PC-9 (cell line): ENCODE measurements at places on chromosomes 4 and X. TPM values are rescaled to one million over a fixed set of nuclear protein-coding genes. Genes with fewer than 3 reads are reported as not detected.

HMGB2 gene
- 202 and 213 TPM in 2 replicates for total RNA-seq

FANCB gene
- total RNA-seq, result 6.8 and 9.5 TPM in 2 replicates

GRCh38 chr4:140109737-140110136, 44.2 kb downstream of the MAML3 start:
- H3K27ac ChIP-seq, result no peak overlapping the region
- H3K4me3 ChIP-seq, result no peak overlapping the region
- no peaks in the 10 kb centered on the region for H3K36me3 ChIP-seq
- DNase-seq, result no peak
- H3K27me3 ChIP-seq, result no peaks in the 10 kb centered on the region

GRCh38 chrX:138886769-138887168, 175.3 kb upstream of the FGF13 start:
- DNase-seq, result peak; percentile 46
- no peaks in the 10 kb centered on the region for H3K36me3 ChIP-seq
- peaks cover 22% of the 10 kb centered on the region for H3K4me1 ChIP-seq
- no peak overlapping the region for H3K4me3 ChIP-seq
- H3K27ac ChIP-seq, result peak overlapping the region; percentile 39
- H3K27me3 ChIP-seq, result no peaks in the 10 kb centered on the region

DNA sequence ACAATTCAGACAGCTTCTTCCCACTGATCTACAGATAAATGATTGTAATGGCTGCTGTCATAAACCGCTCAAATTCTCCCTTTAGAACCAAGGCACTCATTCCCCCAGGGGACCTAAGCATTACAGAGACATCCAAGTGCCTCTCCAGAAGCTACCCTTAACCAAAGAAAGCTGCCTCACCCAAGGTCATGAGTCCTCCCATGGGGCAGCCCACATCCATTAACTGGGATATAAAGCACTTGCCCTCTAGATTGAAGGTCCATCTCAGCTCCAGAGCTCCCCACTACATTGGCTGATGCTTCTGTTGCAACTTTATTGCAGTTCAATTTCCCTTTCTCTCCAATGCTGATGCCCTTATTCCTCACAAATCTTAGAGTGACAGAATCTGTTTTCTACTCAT, 40.5 kb upstream of the DCAF8L2 start:
- H3K4me1 ChIP-seq, result no peaks in the 10 kb centered on the region
- no peaks in the 10 kb centered on the region for H3K27me3 ChIP-seq
- H3K27ac ChIP-seq, result no peak overlapping the region
- H3K4me3 ChIP-seq, result no peak overlapping the region
- no peaks in the 10 kb centered on the region for H3K36me3 ChIP-seq

- H3K27me3 ChIP-seq, result no peaks in the 10 kb centered on the region
- H3K27ac ChIP-seq, result no peak overlapping the region
- no peak for DNase-seq
- H3K36me3 ChIP-seq, result no peaks in the 10 kb centered on the region
- H3K4me3 ChIP-seq, result no peak overlapping the region
- no peaks in the 10 kb centered on the region for H3K4me1 ChIP-seq
Measured at GRCh38 chr4:104128850-104129213, 365.9 kb downstream of the CXXC4 start.

- no peak overlapping the region for H3K27ac ChIP-seq
- H3K27me3 ChIP-seq, result no peaks in the 10 kb centered on the region
- no peaks in the 10 kb centered on the region for H3K36me3 ChIP-seq
- DNase-seq, result no peak
Measured at GRCh38 chr4:106996490-106996889, 39.6 kb downstream of the DKK2 start.

GRCh38 chr4:24382381-24382780, 202.0 kb downstream of the DHX15 start:
- H3K4me1 ChIP-seq, result no peaks in the 10 kb centered on the region
- DNase-seq, result no peak
- H3K4me3 ChIP-seq, result no peak overlapping the region
- no peak overlapping the region for H3K27ac ChIP-seq
- H3K36me3 ChIP-seq, result no peaks in the 10 kb centered on the region
- H3K27me3 ChIP-seq, result peaks cover 10% of the 10 kb centered on the region

DNA sequence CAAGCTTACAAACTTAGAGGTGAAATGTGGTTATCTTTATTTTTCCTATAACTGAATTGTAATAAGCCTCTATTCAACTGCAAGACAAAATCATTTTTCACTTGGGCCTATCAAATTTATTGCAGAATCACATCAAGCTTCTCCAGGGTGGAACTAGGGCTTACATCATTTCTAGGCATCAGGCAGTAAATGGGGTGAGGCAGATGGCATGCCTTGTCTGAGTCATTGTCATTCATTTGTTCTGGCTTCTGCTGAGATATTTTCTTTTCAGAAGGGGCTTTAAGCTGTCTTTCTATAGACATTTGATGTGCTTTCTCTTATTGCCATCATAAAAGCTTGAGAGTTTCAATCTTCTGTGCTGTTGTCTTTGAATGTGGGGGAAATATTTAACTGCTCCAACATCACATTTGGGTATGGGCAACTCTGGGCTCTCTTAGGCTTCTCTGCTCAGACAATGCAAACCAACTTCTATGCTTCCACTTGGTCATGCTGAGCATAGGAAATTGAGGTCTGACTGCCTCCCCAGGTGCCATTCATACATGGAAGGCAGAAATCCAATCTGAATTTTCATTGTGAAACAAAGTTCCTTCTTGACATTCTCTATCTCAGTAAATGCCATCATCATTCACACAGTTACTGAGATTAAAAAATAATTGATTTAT, 225.8 kb upstream of the GIMD1 start:
- H3K27me3 ChIP-seq, result no peaks in the 10 kb centered on the region
- no peak for DNase-seq
- H3K27ac ChIP-seq, result no peak overlapping the region
- H3K4me1 ChIP-seq, result no peaks in the 10 kb centered on the region
